DMS153 (cell line): ENCODE measurements at places on chromosomes 6 and 20.

GRCh38 chr20:53949319-53949839 is 121.0 kb downstream of the BCAS1 start:
- DNase-seq, result no peak

DNA sequence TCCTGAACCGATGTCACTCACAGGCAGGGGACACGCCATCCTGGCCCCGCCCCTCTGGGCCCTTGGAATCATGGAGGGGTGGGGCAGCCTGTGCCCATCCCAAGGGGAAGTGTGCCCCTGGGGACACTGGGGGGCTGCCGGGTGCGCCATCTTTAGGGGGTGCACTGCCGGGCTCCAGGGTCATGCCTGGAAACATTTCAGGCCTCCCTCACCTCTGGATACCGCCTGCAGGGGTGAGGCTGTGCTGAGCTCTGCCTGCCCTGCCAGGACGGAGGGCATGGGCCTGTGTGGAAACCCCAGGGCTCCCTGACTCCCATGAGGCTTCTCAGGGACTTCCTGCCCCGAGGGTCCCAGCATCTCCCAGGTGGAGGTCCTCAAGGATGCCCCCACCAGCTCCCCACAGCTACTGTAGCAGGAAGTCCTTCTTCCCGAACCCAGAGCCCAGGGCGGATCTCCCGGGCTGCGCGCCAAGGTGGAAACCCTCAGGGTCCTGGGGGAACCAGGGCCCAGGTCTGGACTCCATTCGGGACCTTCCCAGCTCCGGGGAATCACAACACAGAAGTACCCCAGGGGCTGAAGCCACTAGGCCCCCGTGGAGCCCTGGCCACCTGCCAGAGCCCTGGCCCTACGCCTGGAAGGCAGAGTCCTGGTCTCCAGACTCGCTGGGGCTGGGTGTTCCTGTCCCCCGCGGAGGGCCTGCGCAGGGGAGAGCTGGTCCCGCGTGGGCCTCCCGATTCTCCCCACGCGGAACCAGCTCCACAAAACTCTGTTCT is 15.6 kb downstream of the CHRNA4 start:
- no peak for DNase-seq

- peak; percentile 57 for DNase-seq
These were observed 80.6 kb downstream of the GJA10 start for GRCh38 chr6:89974834-89975233.

DNA sequence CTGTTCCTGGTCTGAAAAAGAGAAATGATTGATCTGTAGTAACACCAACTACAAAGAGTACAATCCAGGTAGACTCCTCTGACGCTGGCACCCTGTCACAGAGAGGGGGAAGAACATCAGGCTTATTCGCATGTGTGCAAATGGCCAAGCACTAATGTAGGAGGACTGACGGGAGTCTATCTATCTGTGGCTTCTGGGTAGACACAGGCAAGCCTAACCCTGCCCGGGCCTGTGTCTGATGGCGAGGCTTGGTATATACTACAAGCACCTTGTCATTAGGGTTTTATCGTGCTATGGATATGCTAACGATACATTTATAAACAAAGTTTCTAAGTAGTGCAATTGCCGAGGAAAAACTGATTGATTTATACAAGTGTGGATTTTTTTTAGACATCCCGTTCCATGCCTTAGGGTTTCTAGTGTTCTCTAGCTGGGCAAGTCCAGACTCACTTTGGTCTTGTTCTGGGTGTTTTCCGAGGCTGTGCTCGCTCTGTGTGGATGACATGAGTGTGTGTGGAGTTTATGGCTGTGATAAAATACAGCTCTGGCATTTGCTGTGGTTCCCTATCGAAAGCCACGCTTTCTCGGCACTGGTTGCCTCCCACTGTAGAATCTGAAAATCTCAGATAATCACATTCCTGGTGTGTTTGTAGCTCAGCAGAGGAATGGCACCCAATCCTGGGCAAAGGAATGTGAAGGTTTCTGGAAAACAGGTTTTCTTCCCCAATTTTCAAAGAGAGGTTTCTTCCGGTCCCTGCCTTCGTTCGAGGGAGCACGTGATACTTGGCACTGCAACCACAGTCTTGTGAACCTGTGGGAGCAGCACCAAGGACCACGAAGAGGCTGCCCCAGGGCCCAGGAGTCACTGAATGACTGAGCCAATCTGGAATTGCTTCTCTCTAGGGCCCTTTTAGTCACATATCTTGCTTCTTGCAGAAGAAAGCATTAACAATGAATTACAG is 67.5 kb upstream of the EDN1 start:
- no peak for DNase-seq

- no peak for DNase-seq
These were observed 288.7 kb downstream of the KIF16B start for GRCh38 chr20:16284385-16285100.

GRCh38 chr20:31474097-31474436 is 860 bp downstream of the DEFB124 start:
- DNase-seq, result no peak

- no peak for DNase-seq
These were observed 24.3 kb downstream of the MYCT1 start for GRCh38 chr6:152721956-152722355.

DNA sequence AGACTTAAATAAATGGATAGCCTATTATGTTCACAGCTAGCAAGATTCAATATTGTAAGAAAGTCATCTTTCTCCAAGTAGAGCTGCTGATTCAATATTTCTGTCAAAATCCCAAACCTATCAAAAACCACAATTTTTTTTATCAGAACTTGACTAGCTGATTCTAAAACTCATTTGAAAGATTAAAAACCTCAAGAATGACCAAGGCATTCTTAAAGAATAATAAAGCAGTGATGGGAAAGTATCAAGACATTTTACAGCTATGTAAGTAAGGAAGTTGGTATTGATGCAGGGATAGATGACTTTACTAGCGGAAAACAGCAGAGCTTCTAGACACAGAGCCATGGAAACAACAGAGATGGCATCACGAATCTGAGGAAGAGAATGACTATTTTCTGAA is 64.7 kb downstream of the SAMD3 start:
- DNase-seq, result no peak

DNA sequence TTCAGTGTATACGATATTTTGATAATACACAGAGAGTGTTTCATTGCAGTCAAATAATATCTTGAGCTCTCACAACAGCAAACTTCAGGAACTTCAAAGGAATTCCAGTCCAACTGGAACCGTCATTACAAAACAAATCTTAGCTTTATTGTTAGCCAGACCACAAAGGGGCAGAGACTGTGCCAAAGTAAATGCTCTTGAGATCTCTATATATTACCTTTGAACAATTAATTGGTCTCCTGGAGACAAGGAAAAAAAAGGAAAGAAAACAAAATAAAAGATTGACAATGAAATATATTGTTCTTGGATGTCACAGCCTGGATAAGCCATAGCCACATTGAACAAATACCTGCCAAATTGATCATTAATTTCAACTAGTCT is 70.0 kb downstream of the FOXC1 start:
- peak; percentile 51 for DNase-seq

DNA sequence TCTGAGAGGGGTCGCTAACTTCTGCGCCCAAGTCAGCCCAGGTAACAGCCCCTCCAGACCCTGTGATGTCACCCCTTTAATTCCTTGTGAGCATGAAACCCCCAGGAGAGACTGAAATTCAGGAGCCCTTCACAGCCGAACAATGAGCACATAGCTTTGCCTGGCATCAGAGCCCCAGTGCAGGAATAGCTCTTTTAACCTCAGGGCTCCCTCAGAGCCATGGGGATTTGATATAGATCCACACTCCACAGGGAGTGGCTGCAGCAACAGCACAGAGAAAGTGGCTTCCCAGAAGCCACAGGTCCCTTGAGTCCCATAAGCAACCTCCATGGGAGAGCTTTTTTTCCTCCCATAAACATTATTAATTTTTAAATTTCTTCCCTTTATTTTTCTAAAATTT is 150.0 kb upstream of the MARCKS start:
- DNase-seq, result no peak

- no peak for DNase-seq
These were observed 24.3 kb upstream of the RPN2 start for GRCh38 chr20:37154684-37155298.

DNA sequence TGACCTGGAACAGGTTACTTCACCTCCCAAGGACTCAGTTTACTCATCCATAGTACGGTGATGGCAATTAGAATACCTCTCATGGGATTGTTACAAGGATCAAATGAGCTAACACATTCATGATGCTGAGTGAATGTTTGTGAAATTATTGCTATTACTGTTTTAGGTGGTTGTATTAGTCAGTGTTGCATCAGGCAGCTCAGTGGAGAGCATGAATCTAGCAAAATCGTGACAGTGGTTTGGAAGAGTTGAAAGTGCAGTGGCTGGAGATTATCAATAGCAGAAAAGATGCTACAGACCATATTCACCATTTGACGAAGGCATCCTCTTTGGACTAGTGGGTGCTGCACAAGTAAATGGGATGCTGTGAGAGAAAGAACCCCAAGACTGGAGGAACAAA is 50.4 kb upstream of the CTNNBL1 start:
- no peak for DNase-seq

DNA sequence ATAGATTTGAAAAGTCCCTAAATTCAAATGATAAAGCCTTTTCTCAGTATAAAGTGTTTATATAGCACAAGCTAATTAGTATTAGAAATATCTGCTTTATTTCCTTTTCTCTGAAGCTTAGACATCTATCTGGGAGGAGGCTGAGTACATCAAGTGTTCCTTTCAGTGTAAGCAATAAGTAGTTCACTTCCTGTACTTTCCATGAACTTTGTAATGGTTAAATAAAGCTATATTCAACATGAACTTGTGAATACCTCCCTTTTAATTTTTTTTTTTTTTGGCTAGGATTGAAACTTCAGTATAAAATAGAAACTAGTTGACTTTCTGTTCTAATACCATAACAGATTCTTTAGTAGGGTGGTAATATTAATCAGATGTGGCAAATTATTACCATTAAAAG is 190.9 kb downstream of the CENPW start:
- DNase-seq, result no peak

DNA sequence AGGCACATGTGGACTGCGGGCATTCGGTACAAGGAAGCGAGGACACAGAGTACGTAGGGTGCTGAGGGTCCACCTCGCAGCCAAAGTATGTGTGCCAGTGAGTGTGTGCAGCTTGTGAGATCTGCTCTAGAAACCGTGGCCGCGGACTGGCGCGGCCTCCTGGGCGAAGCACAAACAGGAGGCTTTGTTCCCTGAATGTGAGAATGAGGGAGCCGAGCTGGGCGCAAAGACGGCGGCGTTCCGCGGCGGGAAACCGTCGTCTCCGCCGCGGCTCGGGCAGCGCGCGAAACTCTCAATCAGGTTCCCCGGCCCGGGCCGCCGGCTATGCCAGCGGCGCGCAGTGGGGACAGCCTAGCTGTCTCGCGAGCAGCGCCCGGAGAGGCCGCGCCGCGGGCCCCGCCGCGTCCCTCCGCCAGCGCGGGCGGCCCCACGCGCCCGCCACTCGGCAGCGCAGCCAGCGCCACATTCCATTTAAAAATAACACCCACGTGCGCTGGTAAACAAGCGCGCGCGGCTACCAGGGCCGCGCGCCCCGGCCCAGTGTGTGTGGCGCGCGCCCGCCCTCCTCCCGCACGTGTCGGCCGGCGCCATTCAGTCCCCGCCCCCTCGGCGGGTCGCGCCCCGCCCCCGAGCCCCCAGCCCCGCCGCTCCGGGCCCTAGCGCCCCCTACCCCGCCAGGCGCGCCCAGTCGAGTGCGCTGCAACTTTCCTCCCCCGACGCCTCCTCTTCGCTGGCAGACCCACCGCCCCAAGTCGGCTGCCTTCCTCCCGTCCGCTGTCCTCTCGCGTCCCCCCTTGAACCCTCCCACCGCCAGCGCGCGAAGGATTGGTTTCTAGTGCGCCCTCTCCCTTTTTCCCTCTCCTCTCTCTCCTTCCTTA is 3.0 kb upstream of the FOXO3 start:
- DNase-seq, result no peak
